Thymus (tissue), 14 donors: ENCODE measurements at places on chromosomes 1 and 21. TPM values are rescaled to one million over a fixed set of nuclear protein-coding genes. Genes with fewer than 3 reads are reported as not detected.

DNALI1 gene
- 1.3 TPM for total RNA-seq

GLUL gene
- total RNA-seq: 222 TPM

ZSWIM5 gene
- total RNA-seq: 0.24 TPM

LAPTM5 gene
- 88.6 TPM for total RNA-seq

COL16A1 gene
- 32.9 TPM for total RNA-seq

PIGM gene
- 3.1 TPM for total RNA-seq

NBPF10 gene
- 0.66 TPM for total RNA-seq

MARK1 gene
- total RNA-seq: 1.9 TPM

SMCP gene
- total RNA-seq: not detected

DNA sequence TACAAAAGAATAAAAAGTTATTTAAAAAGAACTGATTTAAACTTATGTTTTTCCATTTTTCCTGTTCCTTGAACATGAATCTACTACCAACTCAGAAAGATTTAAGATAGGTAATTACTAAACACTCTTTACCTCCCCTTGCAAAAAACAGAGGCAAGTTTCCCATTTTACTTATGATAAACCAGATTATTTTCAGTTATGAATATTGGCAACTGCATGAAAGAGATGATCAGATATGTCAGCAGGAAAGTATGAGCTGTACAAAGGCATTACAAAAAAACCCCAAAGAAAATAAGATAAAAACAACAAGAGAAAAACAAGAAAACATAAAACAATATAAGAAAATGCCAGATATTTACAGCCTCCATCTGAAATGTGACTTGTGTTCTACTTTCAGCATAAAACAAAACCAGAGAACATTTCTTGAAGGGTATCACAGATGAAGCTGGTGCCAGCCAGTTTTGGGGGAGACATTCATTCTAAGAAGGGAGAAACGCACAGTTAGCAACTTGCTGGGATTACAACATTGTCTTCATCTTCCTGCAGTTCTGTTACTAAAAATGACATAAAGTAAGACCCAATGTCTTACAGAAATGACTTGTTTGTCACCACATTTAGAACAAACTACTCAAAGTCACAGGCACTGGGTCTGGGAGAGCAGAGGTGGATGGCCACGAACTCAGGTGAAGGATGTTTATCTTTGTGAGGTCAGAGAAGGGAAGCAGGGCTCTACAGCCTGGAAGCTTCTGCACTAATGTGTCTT is 19.1 kb downstream of the ZC3H12A start:
- H3K27ac ChIP-seq: no peak overlapping the region
- H3K36me3 ChIP-seq: peaks cover 38% of the 10 kb centered on the region
- no peak overlapping the region for H3K4me3 ChIP-seq
- no peaks in the 10 kb centered on the region for H3K4me1 ChIP-seq
- H3K27me3 ChIP-seq: no peaks in the 10 kb centered on the region

GRCh38 chr1:229286099-229286766 is 15.3 kb downstream of the RAB4A start:
- no peak for DNase-seq
- no peaks in the 10 kb centered on the region for H3K4me1 ChIP-seq
- no peak overlapping the region for H3K4me3 ChIP-seq
- no peaks in the 10 kb centered on the region for H3K27me3 ChIP-seq
- H3K27ac ChIP-seq: no peak overlapping the region
- peaks cover 28% of the 10 kb centered on the region for H3K36me3 ChIP-seq

DNA sequence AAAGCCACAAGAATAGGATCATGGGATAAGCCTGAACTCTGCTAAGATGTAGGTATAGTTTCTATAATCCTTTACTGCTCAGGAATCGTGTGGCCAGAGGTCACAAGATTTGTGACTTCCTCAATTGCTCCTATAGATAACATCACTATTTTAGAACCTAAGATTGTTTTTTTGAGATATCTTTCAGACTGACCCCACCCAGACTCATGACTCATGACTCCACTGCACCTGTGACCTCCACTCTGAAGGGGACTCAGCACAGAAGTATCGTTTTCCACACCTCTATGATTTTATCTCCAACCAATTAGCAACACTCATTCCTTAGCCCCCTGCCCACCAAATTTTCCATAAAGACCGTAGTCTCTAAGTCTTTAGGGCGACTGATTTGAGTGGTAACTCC is 124.5 kb upstream of the KCNK1 start:
- H3K36me3 ChIP-seq: no peaks in the 10 kb centered on the region
- H3K4me3 ChIP-seq: no peak overlapping the region
- DNase-seq: no peak

- DNase-seq: peak; percentile 33
- peaks cover 30% of the 10 kb centered on the region for H3K27me3 ChIP-seq
- H3K36me3 ChIP-seq: no peaks in the 10 kb centered on the region
- no peak within 1 kb of the TSS for H3K27ac ChIP-seq
Observed at GRCh38 chr1:65309304-65310077, at the start of gene DNAJC6. TSS of gene DNAJC6 (plus strand) at chr1:65309543. CDS start at chr1:65309746, 203 bp downstream.

GRCh38 chr1:43545695-43546387 is 15.2 kb downstream of the PTPRF start:
- no peaks in the 10 kb centered on the region for H3K36me3 ChIP-seq
- DNase-seq: no peak
- H3K4me3 ChIP-seq: no peak overlapping the region
- peak overlapping the region; percentile 58 for H3K27ac ChIP-seq
- peaks cover 3% of the 10 kb centered on the region for H3K4me1 ChIP-seq

DNA sequence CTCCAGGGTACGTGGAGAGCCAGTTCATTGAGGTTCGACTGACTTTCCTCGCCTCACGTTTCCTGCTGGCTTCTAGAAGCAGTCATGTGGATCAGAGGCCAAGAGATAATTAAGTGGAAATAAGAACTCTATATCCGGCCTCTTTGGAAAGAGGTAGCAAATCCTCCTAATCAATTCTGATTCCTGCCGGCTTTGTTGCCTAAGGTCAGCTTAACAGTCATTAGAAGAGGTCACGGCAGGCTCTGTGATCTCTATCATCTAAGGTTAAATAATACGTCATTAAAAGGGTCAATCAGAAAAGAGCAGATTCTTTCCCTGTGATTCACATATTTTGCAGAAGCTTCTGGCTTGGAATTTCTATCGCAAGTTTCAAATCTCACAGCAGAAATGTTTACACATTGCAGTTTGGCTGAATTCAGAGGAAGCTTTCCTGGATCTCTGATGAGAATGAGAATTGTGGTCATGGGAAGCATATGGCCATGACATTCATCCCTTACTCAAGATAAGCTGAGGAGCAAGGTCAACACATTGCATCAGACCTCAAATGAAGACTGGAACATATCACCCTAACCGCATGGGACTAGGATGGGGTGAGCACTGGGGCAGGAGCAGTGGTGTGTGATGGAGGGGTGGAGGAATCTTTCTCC is 189.4 kb downstream of the PBX1 start:
- H3K4me3 ChIP-seq: no peak overlapping the region
- no peak for DNase-seq
- H3K36me3 ChIP-seq: no peaks in the 10 kb centered on the region
- H3K4me1 ChIP-seq: no peaks in the 10 kb centered on the region

DNA sequence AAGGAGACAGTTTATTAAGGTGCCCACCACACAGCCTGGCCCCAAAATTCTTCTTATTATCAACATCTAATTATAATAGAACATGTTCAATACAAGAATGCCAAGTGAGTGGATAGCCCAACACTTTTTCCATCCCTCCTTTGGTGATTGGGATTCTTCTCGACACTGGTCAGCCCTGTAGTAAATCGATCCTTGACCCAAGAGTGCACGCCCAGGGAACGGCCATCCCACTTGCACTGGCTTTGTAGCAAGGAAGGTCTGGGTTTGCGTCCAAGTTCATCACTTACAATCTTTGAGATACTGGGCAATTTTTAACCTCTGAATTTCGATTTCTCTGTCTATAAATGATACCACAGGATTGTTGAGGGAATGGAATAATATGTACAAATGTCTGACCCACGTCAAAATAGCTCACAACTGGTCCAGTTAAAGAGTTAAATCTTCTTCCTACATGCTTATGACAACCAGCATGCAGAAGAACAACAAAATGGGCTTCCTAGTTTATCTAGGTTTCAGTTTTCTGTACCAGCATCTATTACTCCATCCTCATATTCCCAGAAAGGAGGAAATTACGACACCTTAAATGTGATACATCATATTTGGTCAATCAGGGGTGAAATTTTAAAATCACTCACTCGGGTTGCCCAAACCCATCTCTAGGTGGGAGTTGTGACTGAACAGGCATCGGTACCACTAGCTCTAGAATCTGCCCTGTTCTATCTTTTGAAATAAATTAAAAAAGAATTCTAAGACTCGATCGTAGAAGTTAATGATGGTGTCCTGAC is 161.8 kb downstream of the CLIC6 start:
- no peak for DNase-seq
- peaks cover 11% of the 10 kb centered on the region for H3K4me1 ChIP-seq
- peaks cover 69% of the 10 kb centered on the region for H3K36me3 ChIP-seq
- H3K27me3 ChIP-seq: no peaks in the 10 kb centered on the region
- no peak overlapping the region for H3K27ac ChIP-seq

GRCh38 chr1:166272155-166272554 is 105.4 kb upstream of the FAM78B start:
- H3K36me3 ChIP-seq: no peaks in the 10 kb centered on the region
- no peaks in the 10 kb centered on the region for H3K4me1 ChIP-seq
- H3K27ac ChIP-seq: no peak overlapping the region
- DNase-seq: no peak
- H3K4me3 ChIP-seq: no peak overlapping the region
- H3K27me3 ChIP-seq: no peaks in the 10 kb centered on the region

DNA sequence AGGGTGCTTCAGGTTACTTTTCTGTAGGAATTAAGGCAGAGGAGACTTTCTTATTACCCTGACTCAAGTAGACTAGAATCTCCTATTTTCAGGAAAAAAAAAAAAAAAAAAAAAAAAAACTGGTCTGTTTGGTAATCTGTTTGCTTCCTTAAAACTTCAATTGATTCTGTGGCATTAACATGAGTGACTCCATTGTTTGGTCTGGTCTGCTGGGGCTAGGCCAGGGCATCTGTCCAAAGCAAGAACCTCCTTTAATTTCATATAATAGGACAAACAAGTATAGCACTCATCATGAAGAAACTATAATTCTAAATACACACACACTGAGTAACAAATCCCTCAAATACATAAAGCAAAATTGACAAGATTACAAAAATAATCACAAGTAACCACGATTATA is 32.9 kb upstream of the LRRC7 start:
- no peak overlapping the region for H3K27ac ChIP-seq
- no peak for DNase-seq
- H3K4me3 ChIP-seq: no peak overlapping the region
- no peaks in the 10 kb centered on the region for H3K4me1 ChIP-seq

DNA sequence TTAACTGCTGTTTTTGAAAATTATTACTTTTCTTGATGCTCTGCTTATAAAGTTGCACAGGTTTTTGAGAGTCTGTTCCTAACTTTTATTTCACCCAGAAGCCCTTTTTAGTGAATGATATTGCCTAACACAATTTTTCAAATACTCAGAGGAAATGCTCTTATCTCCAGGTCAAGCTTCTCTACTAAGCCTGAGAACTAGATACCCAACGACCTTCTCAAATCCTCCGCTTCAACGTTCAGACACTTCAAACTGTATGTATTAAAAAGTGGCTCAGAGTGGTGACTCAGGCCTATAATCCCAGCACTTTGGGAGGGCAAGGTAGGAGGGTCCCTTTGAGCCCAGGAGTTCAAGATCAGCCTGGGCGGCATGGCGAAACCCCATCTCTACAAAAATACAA is 88.5 kb downstream of the ASH1L start:
- H3K27me3 ChIP-seq: no peaks in the 10 kb centered on the region
- DNase-seq: no peak
- H3K27ac ChIP-seq: no peak overlapping the region

DNA sequence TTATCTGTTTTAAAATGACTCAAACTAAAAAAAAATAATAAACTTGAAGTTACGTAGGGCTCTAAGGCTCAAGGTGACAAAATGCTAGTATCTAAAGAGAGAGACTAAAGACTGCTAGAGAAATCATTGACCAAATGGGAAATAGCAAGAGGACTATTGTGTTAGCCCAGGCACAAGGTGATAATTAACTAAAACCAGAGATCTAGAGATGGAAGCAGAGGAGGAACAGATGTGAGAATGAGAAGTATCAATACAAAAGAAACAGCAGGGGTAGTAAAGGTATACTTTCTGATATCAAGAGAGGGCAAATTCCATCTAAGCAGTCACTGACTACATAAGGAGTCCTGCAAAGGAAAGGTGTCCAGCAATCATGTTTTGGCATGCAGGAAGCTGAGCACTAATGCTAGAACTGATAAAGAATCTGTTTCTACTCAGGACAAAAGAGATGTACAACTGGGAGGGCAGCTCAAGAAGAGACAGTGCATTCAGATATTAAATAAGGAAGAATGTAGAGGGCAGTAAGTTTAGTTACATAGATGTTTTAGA is 100.2 kb upstream of the GNG4 start:
- DNase-seq: no peak
- no peaks in the 10 kb centered on the region for H3K4me1 ChIP-seq
- peaks cover 29% of the 10 kb centered on the region for H3K36me3 ChIP-seq
- H3K27me3 ChIP-seq: no peaks in the 10 kb centered on the region
- no peak overlapping the region for H3K27ac ChIP-seq

DNA sequence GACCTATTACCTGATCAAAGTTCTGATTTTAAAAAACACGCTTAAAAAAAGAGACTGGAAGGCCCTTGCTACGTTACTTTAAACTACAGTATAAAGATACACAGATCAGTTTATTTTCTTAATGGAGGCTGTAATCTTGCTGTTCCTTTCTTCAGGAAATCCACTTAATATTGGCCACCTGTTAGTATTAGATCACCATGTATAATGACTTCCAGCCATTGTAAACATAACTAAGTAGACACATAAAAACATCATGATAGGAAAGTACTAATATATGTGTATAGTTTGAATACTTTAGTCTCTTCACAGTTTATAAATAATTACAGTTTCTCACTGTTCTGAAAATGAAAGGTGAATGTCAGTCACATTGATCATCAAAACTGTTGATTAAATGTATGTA is 68.6 kb downstream of the ADGRL2 start:
- no peak for DNase-seq
- H3K4me1 ChIP-seq: no peaks in the 10 kb centered on the region
- H3K27me3 ChIP-seq: no peaks in the 10 kb centered on the region
- no peaks in the 10 kb centered on the region for H3K36me3 ChIP-seq
- no peak overlapping the region for H3K4me3 ChIP-seq

DNA sequence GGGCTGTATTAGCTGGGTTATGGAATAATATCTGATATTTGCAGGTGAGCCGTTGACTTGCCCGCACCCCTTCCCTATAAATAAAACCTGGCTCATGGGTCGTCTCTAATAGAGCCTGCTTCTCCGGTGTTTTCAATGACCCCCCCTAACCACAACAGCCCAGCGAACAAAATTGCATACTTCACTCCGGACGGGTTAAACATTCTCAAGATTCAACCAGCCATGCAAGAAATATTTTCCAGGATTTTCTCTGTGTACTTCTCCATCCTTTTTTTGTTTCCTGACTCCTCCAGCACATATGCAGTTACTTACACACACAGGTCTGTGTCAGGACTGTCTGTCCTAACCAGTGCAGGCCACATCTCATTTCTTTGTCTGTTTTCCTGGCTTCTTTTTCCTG is 267.7 kb downstream of the ZNF648 start:
- no peak for DNase-seq
- H3K27me3 ChIP-seq: no peaks in the 10 kb centered on the region
- no peak overlapping the region for H3K27ac ChIP-seq
- H3K36me3 ChIP-seq: no peaks in the 10 kb centered on the region
